ENCODE measurements at places on chromosomes 1 and 21.

GRCh38 chr1:38194472-38194871, 147.9 kb upstream of the POU3F1 start:
- DNase-seq, result no peak

GRCh38 chr1:64934878-64935275, 31.5 kb downstream of the JAK1 start:
- DNase-seq, result no peak

DNA sequence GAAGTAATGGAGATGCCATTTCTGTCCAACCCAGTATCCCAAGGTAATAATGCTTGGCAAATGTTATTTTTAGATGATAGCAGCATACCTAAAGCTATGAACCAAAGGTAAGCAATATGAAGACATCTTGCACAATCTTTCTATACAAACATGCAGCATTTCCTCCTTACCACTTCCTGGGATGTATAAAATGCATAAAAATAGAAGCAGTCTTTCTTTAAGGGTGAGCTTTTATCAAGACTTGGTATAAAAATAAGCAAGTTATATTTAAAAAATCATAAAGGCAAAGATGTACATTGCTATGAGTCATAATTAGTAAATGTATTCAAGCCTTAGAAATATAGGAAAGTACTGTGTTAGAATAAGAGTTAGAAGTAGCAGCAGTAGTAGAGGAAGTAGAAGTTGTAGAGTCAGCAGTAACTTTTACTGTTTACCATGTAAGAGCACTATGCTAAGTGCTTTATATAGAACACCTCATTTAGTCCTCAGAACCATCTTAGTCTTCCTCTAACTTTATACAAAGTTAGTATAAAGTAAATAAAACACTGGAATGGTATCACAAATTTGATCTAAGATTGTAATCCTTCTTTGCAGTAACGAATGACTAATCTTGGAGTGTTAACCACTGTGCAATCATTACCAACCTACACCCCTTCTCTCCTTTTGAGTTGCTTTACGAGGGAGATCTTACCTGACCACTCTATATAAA, 371.3 kb downstream of the VAV3 start:
- no peak for DNase-seq

DNA sequence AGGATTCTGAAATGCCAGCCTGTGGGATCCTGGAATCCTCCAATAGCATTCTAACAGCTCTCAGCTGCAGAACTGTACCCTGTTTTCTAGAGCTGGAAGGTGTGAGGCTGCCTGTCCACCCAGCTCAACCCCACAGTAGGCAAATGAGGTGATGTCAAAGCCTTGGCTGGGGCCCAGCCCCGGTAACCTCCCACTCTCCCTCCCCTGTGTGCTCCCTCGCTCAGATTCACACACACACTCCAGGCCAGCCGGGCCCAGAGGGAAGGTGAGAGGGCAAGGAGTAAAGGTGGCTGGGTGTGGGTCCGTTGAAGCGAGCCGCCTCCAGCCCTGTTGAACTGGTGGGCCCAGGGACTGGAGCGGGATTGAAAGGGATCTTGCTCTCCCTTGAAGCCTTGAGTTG, at the start of gene BSND:
Gene BSND, plus strand, starts transcription at position 257 of the 400 bp plus-strand sequence. CDS start 254 bp downstream, outside the sequence.
- DNase-seq, result no peak

DNA sequence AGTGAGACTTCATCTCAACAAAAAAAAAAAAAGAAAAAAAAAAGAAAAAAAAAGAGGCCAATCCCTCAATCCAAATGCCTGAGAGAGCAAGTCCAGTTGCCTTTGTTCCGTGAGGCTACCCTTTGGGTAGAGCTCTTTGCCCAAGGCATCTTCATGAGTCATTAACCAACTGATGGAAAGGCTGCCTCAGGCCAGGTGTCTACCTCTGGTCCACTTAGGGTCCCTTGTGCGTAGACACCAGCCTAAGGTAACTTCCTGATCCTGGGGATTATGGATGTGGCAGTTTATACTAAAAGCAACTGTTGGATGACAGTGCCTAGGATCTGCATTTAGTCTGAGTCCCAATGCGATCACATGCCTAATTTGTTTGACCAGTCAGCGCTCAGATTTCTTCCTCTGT, 20.7 kb upstream of the ZNF326 start:
- no peak for DNase-seq

DNA sequence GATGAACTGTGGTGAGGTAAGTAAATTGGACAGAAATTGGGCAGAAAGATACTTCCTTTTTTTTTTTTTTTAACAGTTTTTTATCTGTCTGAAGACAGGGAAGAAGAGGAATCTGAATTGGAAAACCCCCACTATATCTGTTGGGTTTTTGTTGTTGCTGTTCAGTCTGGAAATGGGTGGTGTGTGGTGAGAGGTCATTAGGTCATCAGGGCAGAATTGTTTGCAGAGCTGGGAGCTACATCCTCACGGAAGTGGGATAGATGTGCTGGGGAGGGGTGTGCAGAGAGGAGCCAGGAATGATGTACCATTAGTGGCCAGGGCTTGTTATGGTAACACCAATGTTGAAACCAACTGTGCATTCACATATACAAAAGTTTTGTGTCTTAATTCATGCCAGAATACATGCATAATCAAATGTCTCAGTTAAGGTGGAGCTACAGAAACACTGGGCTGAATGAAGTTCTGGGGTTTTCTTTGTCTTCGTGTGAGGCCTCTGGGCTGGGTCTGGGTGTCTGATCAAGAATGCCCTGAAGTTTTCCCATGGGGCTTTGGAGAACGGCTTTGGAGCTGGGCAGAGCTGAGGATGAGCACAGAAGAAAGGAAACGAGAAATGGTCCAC, 12.4 kb downstream of the USP25 start:
- no peak for DNase-seq

GRCh38 chr21:18759751-18760161, 356.2 kb upstream of the TMPRSS15 start:
- DNase-seq, result no peak

DNA sequence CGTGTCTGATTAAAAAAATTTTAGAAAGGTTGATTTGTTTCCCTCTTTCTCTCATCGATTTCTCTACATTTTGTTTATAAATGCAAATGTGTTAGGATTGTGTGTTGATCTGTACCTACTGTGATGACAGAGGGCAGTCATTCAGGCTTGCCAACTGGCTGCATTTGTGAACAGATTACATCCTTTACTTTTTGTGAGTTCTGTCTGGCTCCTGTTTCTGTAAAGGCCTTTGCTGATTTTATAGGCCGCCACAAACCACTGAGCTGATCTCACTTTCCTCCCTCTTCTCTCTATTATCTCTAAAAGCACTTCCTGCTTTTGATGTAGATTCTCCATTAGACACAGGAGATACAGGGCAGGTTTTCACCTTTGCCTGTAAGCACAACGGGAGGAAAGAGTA, 106.8 kb downstream of the ESRRG start:
- no peak for DNase-seq

GRCh38 chr1:114522264-114522575, 11.2 kb upstream of the TRIM33 start:
- no peak for DNase-seq

- DNase-seq, result no peak
Measured at GRCh38 chr1:21115098-21115760, 61.5 kb downstream of the EIF4G3 start.

DNA sequence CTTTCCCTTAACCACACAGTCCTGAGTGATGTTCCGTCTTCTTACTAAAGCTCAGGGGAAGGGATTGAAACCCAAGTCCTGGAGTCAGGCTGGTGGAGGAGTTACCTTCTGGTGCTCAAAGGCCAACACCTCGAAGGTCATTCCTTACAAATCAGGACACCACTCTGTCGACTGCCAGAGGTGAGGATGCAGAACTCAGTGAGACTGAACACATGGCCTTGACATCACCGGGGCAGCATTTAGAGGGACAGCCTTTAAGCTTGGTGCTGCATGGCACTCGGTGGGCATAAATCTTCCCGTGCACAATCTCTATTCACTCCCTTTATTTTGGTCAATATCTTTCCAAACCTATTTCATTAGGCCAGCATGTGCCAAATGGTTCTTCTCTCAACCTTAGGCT, 130.9 kb downstream of the ASTN1 start:
- DNase-seq, result no peak

GRCh38 chr1:29360768-29361167, 124.4 kb downstream of the PTPRU start:
- no peak for DNase-seq

DNA sequence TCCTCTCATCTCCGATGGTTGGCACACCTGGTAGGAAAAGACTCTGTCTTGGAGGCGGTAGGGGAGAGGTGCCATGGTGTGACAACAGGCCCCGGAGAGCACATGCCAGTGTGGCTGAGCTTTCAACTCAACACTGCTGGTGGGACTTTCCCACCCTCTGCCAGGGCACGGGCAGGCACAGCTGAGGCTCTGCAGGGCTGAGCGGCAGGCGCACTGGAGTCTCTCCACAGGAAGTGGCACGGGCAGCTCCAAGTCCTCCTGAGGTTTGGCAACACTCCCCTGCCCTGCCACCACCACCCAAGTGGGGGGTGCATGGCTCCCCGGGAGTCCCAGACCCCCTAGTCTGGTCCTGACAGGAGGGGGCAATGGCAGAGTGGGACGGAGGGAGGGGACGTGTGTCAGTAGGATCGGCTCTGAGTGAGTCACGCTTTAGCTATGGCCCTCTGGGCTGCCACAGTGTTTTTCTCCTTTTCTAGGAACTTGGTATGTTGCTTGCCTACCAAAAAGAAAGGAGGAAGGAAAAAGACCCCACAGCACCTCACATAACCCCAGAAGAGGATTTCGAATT, 27.3 kb upstream of the EVA1B start:
- peak; percentile 59 for DNase-seq

GRCh38 chr1:98929437-98929836, 75.2 kb downstream of the PLPPR5 start:
- DNase-seq, result no peak
